Pancreas (tissue), 10 donors: ENCODE measurements at places on chromosomes 3 and 15.
A peak's percentile ranks its signal among the peaks of the same experiment; 100 is the strongest.

DNA sequence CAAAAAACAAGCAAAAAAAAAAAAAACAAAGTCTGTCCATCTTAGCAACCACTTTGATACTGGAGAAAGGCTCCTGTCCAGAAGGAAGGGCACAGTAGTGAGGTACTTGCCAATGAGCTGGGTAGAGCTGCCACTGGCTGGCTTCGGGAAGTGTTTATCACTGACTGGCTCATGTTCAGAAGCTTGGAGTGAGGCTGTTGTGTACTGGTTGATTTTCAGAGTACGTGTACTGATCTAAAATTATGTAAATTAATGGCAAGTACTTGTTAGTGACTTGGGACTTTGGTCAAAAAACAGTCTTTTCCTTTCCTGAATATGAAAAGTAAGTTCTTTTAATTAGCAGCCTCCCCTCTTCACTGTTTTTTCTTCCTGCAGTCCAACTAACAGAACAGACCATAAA lies 979 bp upstream of the ZNF621 start:
- peaks cover 4% of the 10 kb centered on the region for H3K36me3 ChIP-seq
- H3K27me3 ChIP-seq: no peaks in the 10 kb centered on the region
- H3K4me3 ChIP-seq: peak overlapping the region; percentile 87
- no peak for DNase-seq

DNA sequence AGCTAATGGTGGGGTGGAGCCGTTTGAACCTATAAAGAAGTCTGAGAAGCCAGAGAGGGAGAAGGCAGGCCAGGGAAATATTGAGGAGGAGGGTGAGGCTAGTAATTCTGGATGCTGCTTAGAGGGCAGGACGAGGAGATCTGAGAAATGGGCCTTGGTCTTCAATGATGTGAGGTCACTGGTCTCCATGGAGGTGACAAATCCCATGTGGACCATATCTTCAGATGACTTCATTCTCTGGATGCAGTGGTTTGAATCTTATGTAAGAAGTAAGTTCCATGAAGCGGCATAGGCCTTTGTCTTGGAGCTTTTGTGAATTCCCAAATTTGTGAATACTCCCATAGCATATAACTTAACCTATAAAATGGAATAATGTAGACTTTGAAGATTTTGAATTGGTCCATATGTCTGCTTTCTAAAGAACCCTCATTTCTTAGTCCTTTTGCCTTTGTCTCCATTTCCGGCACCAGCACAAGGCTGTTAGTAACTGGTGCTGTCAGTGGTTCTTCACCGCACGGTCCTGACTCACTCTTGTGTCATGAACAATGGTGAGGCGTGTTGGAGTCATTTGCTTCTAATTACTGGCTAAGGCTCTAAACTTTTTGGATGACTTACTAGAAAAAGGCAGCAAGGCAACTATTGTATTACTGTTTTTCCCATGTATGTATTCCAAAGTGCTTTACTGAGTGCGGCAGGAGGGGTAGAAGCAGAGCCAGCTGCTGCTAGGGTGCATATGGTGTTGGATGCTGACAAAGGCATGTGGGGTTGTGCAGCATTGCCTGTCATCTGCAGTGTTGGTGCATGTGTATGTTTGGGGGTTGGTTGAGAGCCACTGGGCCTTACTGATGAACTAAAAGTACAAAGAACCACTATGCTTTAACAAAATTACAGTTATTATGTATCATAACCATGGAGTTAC lies 279.3 kb upstream of the C2CD4B start:
- no peaks in the 10 kb centered on the region for H3K36me3 ChIP-seq
- no peak overlapping the region for H3K27ac ChIP-seq
- no peak overlapping the region for H3K4me3 ChIP-seq
- H3K4me1 ChIP-seq: no peaks in the 10 kb centered on the region

DNA sequence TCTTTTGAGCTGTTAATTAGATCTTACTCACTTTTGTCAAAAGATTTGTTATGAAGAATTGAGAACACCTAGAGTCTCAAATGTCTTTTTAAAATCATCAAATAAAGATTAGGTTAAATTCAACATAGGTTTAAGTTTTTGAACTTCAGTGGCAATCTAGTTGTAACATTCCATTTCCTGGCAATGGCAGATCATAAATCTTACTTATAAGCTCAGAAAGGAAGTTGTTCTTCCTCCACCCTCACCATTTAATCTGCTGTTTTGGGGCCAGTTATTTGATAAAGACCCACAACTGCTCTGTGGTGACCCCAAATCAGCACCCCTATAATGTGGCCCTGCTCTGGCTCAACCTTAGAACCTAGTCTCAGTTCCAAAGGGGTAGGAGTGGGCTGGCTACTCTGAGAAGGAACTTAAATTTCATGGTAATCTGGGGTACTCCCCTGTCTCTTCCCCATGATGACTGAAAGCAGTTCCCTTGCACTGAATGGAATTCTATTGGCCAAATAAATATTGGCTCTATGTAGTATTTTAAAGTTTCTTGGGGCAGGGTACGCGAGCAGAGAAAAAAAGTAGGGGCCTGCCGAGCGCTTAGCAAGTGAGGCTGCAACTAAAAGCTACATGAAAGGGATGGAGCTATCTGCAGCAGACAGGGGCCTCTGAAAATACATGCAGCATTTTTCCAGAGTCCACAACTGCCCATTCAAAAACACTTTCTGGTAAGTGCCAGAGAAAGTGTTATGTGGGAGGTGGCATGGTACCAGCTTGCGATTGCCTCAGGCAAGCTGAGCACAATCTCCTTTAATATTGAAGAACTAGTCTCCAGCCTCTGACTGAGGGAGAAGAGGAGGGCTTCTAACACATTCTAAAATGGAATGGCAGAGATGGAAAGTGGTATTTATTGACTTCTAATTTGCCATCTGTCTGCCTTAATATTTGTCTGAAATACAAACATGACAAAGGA lies 103.6 kb upstream of the RASGRP1 start:
- no peaks in the 10 kb centered on the region for H3K27me3 ChIP-seq
- H3K36me3 ChIP-seq: no peaks in the 10 kb centered on the region
- H3K27ac ChIP-seq: no peak overlapping the region
- H3K4me1 ChIP-seq: no peaks in the 10 kb centered on the region

DNA sequence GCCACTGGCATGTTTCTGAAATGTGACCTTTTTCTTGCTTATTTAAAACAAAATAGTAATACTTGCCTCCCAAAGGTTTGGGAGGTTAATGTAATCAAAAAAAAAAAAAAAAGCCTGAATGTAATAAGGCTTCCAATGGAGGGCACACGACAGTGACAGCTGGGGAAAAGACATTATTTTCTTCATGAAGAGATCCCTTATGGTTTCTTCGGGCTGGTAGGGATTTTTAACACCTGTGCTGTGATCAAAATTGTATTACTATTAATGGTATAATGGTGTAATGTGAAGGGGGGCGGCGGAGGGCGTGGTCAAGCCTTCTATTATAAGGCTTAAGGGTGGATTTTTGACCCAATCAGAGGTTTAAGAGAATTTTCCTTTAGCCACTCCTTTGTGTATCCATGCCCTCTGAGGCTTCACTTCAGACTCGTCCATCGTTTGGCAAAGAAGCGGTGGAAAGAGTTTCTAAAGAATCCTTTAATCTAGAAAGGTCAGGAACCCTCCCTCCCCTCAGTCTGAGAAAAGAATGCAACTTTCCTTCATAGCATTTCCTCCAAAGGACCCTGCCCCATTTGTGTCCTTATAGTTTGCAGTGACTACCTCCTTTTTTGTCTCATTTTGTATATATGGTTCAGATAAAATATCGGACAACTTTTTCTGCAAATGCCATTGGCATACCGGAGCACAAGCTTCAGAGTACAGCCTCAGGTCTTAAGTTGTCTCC lies 89.5 kb upstream of the CHD2 start:
- DNase-seq: peak; percentile 83
- peak overlapping the region; percentile 98 for H3K27ac ChIP-seq
- no peaks in the 10 kb centered on the region for H3K4me1 ChIP-seq
- H3K4me3 ChIP-seq: no peak overlapping the region
- H3K36me3 ChIP-seq: no peaks in the 10 kb centered on the region
